SJSA1 (cell line): ENCODE measurements at places on chromosomes 2 and 18.

DNA sequence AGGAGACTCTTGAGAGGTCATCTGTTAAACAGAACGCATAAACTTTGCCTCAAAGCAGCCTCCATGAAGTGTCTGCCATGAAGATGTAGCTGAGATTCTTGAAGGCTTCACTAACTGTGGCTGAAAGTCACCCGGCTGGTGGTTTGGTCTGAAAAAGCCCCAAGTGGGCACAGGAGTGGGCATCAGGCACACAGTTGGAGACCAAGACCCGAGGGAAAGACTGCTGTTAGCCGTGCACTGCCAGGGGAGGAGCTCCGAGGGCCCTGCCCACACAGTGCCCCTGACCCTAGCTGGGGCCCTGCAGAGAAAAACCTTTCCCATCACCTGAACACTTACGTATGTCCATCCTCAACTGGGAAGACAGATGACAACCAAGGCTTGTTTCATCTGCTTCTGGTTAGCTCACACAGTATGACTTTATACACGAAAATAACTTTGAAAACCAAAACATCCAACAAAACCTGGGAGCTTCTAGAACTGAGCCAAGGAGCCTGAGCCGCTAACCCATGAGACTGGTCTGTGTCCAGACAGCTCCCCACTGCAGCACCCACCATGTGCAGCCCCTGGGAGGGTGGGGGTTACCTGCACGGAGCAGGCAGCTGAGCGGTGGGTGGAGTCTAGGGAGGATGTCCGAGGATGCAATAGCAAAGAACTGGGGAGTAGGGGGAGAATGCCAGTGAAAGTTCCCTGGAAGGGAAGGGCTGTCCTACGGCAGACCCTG is 15.4 kb downstream of the HJURP start:
- no peak for DNase-seq

DNA sequence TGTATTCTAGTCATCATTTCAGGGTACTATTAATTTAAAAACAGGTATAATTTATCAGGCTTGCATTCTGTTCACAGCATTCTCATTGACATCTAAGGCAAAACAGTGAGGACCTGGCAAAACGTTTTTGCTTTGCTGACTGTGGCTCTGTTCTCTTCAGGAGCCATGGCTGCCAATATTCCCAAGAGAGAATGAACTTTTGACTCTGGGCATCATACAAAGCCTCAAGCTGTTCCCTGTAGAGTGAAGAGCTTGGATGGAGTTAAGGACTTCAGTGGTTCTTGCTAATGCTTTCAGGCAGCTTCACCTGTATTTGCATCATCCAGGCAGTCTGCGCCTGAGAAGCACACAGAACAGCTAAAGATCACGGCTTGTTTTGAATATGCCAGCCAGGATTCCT is 65.9 kb upstream of the CAVIN2 start:
- no peak for DNase-seq

DNA sequence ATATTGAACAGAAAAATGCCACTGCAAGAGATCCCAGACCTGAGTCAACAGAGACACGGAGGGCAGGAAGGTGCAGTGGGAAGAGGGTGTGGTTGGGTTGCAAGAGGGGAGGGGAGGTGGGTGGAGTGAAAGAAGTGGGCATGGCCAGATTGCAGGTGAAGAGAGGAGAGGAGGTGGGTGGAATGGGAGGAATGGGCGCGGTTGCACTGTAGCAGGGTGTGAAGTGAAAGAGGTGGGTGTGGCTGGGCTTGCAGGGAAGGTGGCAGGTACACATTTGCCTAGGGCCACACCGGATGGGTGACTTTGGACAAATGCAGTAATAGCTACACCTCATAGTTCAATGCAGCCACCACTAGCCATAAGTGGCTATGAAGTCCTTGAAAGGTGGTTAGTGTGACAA is 71.1 kb downstream of the DOCK10 start:
- no peak for DNase-seq

- no peak for DNase-seq
These were observed 78.2 kb downstream of the MYL12B start for GRCh38 chr18:3340015-3340681.

GRCh38 chr2:69570474-69570873 is 73.1 kb downstream of the AAK1 start:
- DNase-seq = no peak

- DNase-seq = no peak
These were observed 47.5 kb downstream of the ANKRD44 start for GRCh38 chr2:197263077-197263476.

DNA sequence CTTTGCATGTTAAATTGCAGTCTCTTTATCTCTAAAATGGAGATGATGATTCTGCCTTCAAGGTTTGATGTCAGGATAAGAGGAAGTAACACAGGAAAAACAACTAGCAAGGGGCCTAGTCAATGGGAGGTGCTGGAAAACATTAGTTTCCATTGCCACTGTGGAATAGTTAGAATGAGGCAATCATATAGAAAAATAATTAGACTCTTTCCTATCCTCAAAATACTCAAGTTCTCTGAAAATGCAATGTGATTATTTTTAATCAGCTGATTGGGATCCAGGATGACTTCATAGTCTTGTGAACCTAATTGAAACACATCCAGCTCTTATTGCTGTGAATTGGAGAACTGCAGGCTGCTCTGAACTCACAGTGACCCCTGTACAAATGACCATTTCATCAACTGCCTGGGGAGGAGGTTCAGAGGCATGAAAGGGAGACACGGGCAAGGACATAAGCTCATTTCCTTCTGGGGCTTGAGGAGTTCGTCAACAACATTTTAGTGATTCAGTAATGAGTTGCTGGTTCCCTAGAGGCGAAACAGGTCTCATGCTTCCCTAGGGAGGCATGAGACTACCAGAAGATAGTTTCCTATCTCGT is 422.5 kb downstream of the LPIN1 start:
- DNase-seq = no peak
